T-helper 22 cell (primary cell): ENCODE measurements at places on chromosomes 4 and X.

- DNase-seq = no peak
These were observed 28.7 kb downstream of the INPP4B start for GRCh38 chr4:142817442-142817841.

DNA sequence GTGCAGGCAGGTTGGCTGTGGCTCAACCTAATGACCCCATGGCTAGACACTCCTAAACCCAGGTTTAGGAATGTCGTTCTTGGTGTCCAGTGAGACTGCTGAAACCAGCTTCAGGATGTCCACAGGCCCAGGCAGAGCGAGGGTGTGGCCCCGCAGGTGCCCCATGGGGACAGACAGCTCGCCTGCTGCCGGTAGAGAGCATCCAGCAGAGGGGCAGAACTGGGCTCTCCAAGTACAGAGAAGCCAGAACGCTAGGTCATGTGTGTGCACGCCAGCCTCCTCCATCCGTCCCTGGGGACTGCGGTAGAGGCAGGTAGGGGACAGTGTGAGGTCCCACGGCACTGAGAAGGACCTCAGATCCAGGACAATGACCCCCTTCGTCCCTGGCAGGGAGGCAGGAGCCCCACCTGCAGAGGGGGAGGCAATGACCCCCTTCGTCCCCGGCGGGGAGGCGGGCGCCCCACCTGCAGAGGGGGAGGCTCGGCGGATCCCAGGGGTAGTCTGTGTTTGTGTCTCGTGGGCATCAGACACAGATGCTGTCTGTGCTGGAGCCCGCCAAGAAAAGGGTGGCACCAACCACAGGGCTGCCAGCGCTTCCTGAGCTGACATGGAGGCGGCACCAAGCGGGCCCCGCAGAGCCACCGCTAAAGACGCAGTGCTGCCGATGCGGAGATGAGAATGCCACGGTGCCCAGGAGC is 118.4 kb downstream of the FAM53A start:
- no peak for DNase-seq

- DNase-seq = no peak
These were observed 54.4 kb upstream of the CXorf51B start for GRCh38 chrX:146755214-146755613.

DNA sequence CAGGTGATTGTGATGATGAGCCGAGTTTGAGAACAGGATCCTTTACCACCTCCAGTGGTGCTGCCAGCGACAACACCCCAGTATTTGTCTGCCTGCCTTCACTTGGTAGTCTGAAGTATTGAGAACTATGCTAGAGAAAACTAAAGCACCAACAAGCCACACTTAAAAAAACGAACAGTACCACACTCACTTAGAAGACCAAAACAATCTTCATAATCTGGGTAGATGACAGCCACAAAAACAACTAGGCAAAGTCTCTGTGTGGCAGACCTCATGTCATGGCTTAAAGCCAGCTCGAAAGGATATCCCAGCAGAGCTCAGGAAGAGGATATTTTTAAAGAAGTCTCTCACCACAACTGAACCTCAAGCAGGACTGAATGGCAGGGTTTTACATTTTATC is 236.0 kb downstream of the GPC3 start:
- DNase-seq = no peak

DNA sequence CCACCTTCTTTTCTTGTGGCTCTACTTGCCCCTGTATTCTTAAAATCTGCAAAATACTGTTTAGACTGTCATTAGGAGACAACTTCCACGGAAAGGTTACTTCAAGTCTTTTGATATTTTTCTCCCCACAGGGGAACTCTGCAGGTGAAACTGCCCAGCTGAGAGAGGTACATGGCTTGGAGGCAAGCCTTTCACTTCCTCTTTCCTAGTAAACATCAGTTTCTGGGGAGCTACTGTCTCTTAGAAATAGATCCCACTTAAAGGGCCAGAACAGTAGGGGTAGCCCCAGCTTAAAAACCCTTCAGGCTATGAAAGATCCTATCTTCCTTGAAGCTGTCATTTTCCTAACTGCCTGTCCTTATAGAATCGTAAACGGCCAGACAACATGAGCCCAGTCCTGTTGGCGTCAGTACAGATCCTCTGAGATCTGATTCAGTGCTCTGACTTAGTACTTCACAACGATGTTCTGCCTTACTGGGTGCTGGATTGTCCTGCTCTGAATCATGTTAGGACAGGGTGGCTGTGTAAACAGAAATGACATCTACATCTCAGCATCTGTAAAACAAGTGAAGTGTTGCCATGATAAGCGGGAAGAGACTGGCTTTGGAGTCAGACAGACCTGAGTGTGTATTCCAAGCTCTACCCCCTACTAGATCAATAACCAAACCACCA is 102.1 kb downstream of the ITIH6 start:
- no peak for DNase-seq

DNA sequence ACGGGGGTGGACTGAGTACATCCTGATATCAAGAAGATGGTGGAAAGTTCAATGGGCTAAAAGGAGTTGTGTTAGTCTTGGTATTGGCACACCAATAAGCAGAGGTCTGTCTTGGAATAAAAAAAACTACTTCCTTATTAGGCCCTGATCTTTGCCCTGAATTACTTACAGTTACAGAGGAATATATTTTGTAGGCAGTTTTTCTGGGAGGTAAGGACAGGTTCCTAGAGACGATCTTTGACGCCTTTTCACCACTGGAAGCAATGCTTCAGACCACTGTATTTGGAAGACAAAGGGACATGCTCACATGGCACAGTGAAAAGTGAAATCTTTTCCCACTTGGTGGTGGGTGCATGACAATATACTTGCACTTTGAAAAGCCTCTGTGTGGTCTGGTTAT is 618 bp upstream of the XK start:
- no peak for DNase-seq

DNA sequence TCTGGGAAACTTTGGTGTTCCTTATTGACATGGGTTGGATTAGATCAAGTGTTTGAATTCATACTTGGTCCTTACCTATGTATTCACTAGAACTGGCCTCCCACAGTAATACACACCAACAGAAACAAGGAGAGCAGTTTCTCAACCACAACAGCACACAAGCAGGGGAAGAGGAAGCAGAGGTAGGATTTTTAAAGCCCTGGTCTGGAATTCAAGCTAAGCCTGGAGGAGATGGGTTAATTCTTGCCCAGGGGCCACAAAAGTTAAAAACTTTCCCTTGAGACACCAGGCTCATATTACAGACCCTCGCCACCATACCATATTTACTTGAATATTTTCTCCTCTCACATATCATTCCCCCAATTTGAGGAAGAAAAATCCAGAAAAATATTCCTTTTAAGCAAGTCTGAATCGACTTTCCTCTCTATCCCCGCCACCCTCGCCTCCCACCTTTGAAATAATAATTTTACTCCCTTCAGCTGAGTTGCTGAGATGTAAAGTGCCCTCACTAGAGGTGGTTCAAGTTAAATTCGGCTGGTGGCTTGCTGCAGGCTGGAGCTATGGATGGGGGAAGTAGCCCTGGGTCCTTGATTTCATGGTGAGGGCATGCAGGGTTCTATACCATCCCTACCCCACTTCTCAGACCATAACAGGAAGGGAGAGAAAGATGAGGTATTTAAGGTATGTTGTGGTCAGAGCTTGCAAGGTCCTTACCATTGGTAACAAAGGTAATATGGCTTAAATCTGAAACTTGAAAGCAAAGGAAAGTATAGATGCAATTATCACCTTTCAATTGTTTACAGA is 440.2 kb downstream of the INPP4B start:
- no peak for DNase-seq

DNA sequence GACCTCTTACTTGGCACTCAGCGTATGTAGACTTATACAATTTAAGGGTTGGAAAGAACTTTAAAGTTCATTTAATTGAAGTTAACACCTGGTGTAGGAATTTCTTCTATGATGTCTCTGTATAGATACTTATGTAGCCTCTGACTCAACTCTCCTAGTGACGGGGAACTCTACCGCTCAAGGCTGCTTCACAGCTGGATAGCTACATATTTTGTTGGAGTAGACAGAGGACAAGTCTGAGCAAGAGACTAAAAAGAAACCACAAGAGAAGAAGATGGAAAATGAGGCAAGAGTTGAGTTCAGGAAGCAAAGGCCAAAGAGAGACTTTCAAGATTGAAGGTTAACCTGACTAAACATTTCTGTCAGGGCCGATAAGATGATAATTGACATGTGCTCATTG is 52.6 kb downstream of the GPR50 start:
- no peak for DNase-seq

DNA sequence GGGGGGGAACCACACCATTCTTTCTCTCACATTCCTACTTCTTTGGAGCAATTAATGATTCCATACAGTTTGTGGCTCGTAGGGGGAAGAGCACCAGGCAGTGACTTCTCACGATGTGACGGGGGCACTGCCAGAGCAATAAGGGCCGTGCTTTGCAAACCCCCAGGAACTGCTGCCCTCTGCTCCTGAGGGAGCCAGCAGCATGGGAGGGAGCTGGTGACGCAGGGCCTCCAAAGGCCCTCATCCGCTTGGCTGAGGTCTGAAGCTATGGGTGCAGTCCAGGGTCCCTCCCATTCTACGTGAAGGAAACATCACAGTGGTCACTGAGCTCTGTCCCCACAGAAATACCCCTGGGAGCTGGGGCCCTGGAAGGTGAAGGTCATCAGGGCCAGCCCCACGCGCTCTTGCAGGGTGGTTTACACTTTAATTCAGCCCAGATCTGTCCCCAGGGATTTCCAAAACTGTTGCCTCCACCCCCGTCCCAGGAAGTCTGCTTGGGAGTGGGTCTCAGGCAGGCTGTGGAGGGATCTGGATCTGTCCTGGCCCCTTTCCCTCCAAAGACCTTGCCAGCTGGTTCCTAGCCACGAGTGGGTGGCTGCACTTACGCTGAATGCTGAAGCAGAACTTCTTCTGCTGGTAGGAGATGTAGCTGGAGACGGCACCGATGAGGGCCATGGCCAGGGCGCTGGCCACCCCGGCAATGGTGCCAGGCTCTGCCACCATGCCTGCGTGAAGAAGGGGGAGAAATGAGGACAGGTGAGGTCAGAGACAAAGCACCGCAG is 82.6 kb downstream of the MTMR1 start:
- no peak for DNase-seq

GRCh38 chr4:42915484-42915883 is 23.0 kb downstream of the GRXCR1 start:
- no peak for DNase-seq

- no peak for DNase-seq
These were observed 219.0 kb upstream of the EMCN start for GRCh38 chr4:100736641-100737451.

GRCh38 chr4:62487016-62487415 is 1286.9 kb downstream of the ADGRL3 start:
- no peak for DNase-seq

GRCh38 chr4:168502861-168503260 is 6.0 kb downstream of the PALLD start:
- no peak for DNase-seq

DNA sequence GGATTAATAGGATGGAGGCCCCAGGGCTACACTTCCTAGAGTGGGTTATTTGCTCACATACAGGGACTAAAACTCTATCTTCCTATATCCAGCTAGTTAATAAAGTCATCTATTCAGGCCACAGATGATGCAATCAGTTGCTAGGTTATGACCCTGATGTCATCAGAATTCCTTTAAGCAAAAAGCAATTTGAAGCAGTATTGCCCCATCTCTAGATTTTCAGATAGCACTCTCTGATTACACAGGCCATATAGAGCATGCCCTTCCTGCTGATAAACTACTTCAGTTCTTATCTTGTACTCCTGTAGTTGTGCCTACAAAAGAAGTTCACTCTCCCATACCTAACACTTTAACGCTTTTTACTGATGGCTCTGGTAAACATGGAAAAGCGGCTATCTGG is 84.8 kb downstream of the TMEM144 start:
- DNase-seq = no peak

GRCh38 chr4:110183643-110184042 is 14.8 kb downstream of the ELOVL6 start:
- no peak for DNase-seq

- DNase-seq = no peak
These were observed 1.3 kb upstream of the TIGD2 start for GRCh38 chr4:89109841-89110540.

GRCh38 chr4:40843696-40844095 is 93.9 kb downstream of the NSUN7 start:
- no peak for DNase-seq

GRCh38 chr4:164572877-164573279 is 181.1 kb upstream of the SMIM31 start:
- no peak for DNase-seq

- DNase-seq = peak; percentile 29
These were observed 662 bp downstream of the SLAIN2 start for GRCh38 chr4:48341776-48342605.

DNA sequence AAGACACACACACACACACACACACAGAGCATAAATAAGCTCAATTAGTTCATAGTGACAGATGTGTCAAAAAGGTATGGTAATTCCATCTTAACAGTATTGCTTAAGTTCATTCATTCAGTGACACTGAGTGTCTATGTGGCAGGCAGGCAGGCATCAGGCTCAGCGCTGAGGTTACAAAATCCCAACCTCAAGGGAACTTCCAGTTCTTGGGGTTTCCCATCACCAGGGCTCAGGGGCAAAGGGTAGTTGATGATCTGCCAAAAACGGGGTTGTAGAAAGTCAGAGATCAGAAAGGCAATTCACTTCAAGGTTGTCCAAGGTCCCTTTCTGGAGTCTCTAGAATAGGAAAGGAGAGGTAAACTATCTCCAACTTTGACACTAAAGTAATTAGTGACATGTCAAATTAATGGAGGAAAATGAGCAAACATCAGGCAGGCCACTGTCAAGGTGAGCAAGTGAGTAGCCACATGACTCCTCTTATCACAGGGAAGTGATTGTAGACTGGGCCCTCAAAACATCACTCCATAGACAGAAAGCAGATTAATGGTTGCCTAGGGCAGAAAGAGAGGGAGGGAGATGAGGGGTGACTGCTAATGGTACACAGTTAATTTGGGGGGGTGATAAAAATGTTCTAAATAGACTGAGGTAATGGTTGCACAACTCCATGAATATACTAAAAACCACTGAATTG is 41.8 kb downstream of the GPC4 start:
- DNase-seq = no peak

GRCh38 chrX:136572030-136572429 is 40.0 kb downstream of the VGLL1 start:
- DNase-seq = no peak

- DNase-seq = no peak
These were observed 604.6 kb upstream of the GRIA3 start for GRCh38 chrX:122579526-122579925.

GRCh38 chr4:39446483-39446841 is 12.3 kb downstream of the RPL9 start:
- no peak for DNase-seq

DNA sequence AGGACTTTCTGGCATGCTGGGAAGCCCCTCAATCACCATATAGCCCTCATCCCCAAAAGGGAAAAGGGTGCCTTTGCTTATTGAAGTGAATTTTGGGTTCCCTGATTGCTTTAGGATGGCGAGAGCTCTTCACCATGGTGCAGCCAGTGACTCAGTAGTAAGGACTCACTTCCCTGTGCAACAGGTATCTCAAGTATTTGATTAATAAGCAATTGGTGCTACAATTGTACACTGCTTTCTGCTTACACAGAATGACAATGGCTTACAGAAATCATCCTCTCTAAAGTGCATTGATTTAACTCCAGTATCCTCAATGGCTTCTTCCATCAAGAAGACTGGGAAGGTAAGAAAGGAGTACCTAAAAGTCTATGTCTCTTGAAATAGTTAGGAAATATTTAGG is 143.7 kb upstream of the SMIM10 start:
- no peak for DNase-seq

GRCh38 chr4:149145803-149146202 is 669.8 kb downstream of the IQCM start:
- DNase-seq = no peak
